ENCODE measurements at places on chromosomes 5 and 9.

DNA sequence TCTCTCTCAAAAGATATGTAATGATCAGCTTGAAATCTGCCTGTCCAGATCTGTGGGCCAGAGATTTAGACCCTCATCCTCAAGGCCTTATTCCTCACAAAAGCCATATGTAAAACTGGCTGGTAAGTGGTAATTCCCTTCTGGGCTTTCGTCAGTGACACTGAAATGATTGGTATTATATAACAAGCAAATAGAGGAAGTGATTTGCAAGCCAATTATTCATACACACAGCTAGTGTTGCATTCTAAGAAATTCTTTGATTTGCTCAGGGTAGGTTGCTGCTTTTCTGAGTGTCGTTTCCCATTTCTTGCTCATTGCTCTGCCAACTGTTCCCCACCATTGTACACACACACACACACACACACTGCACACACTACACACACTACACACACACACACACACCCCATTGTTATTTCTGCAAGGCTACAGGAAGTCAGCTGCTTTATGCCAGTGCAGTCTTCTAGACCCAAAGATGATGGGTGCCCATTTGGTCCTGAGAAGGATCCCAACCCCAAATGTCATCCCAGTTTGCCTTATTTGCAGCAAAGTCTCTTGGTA, 76.8 kb downstream of the PRLR start:
- DNase-seq = no peak

- no peak for DNase-seq
Measured at GRCh38 chr5:4647955-4648354, 492.2 kb upstream of the ADAMTS16 start.

DNA sequence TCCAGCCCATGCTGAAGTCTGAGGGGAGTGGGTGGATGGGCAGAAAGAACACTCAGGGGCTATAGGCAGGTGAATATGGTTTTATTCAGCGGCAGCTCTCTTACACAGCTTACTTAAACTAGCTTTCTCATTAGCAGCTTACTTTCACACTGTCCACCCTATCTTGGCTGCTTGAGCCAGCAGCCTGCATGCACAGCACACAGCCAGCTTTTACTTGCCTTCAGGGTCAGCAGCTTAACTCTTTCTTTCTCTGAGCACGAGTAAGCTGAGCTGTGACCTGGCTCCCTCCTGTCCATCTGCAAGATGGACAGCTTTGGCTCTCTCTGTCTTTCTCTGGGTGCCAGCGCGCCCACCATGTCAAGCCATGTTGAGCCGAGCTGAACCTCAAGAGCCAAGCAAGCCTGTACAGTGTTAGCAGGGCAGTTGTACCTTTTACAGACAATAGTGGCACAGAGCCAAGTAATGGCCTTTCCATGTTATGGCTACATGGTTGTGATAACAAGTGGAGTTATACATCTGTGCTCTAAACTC, 1054.9 kb downstream of the PTPRD start:
- peak; percentile 60 for DNase-seq

- no peak for DNase-seq
Measured at GRCh38 chr9:124372038-124372437, 43.2 kb downstream of the PSMB7 start.
